ENCODE measurements at places on chromosomes 16 and 17.
A peak's percentile ranks its signal among the peaks of the same experiment; 100 is the strongest.

- DNase-seq = no peak
Measured at GRCh38 chr17:4559139-4559791, 1.1 kb downstream of the GGT6 start.

- peak; percentile 34 for DNase-seq
Measured at GRCh38 chr16:30875871-30876801, 17.7 kb downstream of the BCL7C start.

GRCh38 chr16:53744449-53744848 lies 40.5 kb downstream of the FTO start:
- DNase-seq = peak; percentile 40

- DNase-seq = peak; percentile 44
Measured at GRCh38 chr16:89921702-89922476, 1.3 kb upstream of the TUBB3 start.

GRCh38 chr16:31351246-31351941 lies 3.6 kb upstream of the ITGAX start:
- DNase-seq = no peak

DNA sequence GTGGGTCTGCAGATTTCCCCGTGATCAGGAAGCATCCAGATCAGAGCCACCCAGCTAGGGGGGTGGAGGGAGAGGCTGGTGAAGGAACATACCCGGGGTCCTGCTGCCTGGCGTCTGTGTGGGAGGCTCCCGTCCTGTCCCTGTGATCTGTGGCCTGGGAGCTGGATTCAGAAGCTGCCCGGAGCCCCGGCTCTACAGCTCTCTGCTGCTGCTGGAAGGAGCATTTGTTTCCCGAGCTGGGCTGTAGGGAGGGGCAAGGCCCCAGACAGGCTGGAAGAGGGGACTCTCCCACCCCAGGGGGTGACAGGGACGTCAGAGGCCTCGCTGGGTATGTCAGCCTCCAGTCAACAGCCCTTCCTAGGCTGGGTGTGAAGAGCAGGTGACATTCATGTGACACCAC lies 10.2 kb downstream of the SOX8 start:
- no peak for DNase-seq

- no peak for DNase-seq
Measured at GRCh38 chr17:542943-543342, 171.7 kb downstream of the VPS53 start.

- DNase-seq = no peak
Measured at GRCh38 chr16:56336071-56336688, 89.2 kb downstream of the AMFR start.

DNA sequence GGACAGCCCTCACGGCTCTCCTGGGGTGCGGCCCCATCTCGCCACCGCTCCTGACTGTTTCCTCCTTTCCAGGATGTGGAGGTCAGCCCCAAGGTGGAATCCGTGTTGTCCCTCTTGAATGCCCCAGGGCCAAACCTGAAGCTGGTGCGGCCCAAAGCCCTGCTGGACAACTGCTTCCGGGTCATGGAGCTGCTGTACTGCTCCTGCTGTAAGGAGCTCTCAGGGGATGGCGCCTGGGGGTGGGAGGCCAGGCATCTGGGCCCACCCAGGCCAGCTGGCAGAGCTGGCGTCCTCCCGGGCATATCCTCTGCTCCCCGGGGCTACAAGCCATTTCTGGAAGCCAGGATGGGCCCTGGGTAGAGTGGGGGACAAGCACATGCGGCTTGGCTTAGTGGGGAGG lies 13.2 kb downstream of the IL34 start:
- DNase-seq = no peak

DNA sequence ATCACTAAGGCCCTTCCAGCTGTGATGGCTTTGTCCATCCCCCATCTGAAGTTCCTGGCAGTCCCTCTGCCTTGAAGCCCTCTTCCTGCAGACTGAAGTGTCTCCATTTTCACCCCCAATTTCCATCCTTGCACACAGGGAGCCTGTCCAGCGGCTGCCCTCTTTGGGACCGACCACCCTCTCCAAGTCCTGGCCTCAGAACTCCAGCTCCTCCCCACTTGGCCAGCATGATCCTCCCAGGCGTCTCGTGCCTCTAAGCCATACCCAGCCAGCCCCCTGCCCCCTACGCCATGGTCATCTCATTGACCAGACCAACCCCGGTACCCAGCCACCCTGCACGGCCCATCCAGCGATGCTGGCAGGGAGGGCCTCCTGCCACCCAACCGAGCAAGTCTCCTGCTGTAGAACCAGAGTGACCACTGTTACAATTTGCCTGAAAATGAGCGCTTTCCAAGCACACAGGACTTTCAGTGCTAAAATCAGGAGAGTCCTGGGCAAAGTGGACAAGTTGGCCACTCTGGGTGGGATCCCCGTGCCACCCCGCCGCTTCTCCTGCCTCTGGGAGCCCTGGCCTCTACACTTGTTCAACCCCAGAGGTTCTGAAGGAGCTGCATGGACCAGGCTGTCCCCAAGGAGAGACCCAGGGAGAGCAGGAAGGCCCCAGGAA lies 362.0 kb downstream of the SEC14L1 start:
- DNase-seq = peak; percentile 20

- no peak for DNase-seq
Measured at GRCh38 chr17:51820252-51820651, 338.3 kb downstream of the CA10 start.

GRCh38 chr16:23323224-23324030 lies 21.3 kb downstream of the SCNN1B start:
- DNase-seq = no peak

GRCh38 chr16:85303354-85303883 lies 191.1 kb upstream of the CIBAR2 start:
- DNase-seq = peak; percentile 87

DNA sequence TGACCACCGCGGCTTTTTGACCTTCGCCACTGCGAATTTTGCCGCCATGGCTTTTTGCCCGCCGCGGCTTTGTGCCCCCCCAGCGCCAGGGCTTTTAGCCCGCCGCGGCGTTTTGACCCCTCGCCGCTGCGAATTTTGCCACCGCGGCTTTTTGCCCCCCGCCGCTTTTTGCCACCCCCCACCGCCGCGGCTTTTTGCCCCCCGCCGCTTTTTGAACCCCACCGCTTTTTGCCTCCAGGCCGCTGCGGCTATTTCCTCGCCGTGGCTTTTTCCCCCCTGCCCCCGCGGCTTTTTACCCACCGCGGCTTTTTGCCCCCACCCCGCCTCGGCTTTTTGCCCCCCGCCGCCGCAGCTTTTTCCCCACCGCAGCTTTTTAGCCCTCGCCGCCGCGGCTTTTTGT lies 134.8 kb upstream of the TP53TG3C start:
- no peak for DNase-seq

GRCh38 chr16:66901626-66902025 lies 17.1 kb downstream of the CDH16 start:
- no peak for DNase-seq

GRCh38 chr16:13397126-13397525 lies 495.7 kb downstream of the SHISA9 start:
- DNase-seq = no peak

- DNase-seq = no peak
Measured at GRCh38 chr16:85492295-85492864, 120.7 kb upstream of the GSE1 start.
